ENCODE measurements at places on chromosomes 4 and X.

- no peak for DNase-seq
These were observed 114.7 kb downstream of the MXRA5 start for GRCh38 chrX:3231766-3232165.

GRCh38 chr4:101252721-101253120 is 94.6 kb downstream of the PPP3CA start:
- DNase-seq: no peak

GRCh38 chr4:4689694-4690440 is 148.0 kb upstream of the STX18 start:
- no peak for DNase-seq

DNA sequence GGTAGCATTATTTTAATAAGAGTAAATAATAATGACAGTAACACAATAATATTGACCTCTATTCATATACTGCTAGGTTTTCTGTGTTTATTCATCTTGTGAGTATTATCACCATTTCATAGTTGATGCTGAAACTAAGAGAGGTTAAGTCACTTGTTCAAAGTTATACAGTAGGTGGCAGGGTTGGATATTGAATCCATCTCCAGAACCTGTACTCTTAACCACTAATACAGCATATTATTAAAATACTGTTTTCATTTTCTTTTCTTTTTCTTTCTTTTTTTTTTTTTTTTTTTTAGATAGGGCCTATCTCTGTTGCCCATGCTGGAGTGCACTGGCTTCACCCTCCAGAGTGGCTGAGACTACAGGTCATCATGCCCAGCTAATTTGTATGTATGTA is 7.1 kb upstream of the ELF2 start:
- DNase-seq: no peak

DNA sequence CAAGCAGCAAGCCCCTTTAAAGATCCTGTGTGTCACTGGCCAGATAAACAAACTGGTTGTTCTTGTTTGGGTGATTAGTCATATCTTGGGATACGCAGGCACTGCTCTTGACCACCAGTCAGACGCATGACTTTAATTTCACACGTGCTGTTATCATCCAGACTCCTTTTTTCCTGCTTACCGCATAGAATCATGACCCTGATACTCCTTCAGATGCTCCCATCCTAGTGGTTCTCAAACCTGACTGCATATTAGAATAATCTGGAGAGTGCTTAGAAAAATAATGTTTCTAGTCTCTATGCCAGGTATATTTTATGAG is 78.8 kb downstream of the CLDN22 start:
- DNase-seq: no peak

- no peak for DNase-seq
These were observed 16.2 kb upstream of the AFF1 start for GRCh38 chr4:86918539-86919072.

DNA sequence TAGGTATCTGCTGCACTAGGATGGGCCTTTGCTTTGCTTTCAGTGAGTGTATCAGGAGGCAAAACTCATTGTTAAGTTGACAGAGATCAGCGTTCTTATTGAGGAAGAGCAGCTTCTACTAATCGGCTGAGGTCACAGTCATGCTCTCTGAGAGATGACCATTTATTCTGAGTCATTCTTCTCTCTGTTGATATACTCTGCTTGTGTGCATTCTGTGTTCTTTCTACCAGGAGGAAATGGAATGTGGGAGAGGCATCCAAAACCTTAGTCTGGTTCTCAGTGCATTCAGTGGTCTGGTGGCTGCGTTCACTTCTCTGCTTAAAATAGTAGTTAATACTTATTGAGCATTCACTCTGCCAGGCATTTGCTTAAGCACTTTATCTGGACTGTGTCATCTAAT is 66.2 kb downstream of the RRAGB start:
- no peak for DNase-seq

GRCh38 chr4:107243141-107243781 is 207.1 kb upstream of the DKK2 start:
- no peak for DNase-seq

GRCh38 chrX:123450222-123450621 is 266.1 kb downstream of the GRIA3 start:
- DNase-seq: no peak

DNA sequence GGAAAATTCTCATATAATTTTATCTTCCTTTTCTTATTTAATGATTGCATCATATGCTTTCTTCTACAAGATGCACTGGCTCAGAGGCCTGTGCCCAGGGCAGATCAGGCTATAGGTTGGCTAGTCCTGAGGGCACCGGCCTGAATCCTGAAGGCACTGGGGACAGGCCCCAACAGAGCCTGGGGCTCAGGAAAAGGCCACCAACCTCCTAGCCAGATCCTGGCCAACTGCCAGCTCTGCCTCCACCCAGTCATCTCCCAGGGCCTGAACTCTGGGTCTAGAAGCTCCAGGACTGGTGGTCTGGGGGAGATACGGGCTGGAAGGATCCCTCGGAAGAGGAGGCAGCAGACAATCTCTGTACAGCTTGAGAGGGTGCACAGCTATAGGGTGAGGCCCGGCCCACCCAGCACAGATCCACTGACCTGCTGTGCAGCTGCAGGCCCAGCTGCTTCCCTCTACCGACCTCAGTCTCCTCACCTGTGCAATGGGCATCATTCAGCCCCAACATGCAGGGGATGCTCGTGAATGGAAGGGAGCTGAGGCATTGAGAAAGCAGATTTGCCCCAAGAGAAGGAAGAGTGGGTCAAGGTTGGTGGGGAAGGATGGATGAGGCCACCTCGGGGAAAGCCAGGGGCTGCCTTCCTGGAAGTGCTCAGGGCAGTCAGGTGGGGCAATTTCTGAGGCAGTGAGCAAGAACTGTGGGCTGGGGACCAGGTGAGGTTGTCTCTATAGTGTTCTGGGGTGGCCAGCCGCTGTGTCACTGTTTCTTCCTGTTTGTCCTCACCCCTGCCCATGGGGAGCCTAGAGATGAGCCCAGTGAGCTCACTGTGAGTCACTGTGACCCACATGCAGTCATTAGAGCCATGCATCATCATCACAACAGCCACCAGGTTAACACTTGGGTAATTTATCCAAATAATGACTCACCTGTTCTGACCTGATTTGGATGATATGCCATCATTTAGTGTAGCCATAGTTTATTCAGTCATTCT is 22.4 kb upstream of the XAGE2 start:
- DNase-seq: no peak

GRCh38 chr4:2931512-2932301 is 31.5 kb downstream of the NOP14 start:
- peak; percentile 57 for DNase-seq

GRCh38 chr4:175986-176385 is 51.7 kb downstream of the ZNF718 start:
- DNase-seq: no peak

- DNase-seq: no peak
These were observed 16.2 kb downstream of the CTAG1B start for GRCh38 chrX:154602766-154603437.

GRCh38 chrX:150324035-150324728 is 38.9 kb upstream of the MAMLD1 start:
- DNase-seq: no peak

- no peak for DNase-seq
These were observed 110.0 kb downstream of the PPARGC1A start for GRCh38 chr4:23779839-23780238.

DNA sequence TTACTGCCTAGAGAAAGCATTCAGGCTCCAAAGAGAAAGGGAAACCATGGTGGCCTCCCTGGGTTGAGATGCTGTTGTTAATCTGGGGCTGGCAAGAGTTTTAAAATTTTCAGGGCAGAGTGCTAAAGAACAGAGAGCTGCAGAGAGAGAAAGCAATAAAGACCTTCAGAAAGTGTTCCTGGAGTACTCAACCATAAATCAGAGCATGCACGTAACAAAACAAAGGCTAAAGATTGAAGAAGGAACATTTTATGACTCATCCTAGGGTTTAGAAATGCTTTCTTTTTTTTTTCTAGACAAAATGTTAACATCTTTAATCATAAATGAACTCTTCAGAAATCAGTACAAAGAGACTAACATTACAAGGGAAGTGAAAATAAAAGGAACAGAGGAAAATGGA is 562.3 kb upstream of the NDST4 start:
- DNase-seq: no peak

GRCh38 chr4:22369901-22370562 is 145.8 kb downstream of the ADGRA3 start:
- no peak for DNase-seq

DNA sequence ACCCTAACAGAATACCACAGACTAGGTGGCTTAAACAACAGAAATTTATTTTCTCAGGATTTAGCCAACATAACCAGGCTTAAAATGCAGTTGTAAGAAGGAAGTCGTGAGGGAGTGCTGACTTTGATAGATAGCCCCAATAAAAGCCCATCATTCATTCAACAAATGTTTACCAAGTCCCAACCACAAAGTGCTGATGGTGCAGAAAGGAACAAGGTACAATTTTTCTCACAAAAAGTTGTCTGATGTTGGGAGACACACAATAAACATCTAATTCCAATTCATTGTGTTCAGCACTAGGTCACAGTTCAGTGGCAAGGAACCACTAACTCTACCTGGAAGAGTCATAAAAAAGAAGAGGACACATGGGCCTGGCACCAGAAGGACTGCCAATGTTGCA is 42.2 kb downstream of the AKAP4 start:
- no peak for DNase-seq

DNA sequence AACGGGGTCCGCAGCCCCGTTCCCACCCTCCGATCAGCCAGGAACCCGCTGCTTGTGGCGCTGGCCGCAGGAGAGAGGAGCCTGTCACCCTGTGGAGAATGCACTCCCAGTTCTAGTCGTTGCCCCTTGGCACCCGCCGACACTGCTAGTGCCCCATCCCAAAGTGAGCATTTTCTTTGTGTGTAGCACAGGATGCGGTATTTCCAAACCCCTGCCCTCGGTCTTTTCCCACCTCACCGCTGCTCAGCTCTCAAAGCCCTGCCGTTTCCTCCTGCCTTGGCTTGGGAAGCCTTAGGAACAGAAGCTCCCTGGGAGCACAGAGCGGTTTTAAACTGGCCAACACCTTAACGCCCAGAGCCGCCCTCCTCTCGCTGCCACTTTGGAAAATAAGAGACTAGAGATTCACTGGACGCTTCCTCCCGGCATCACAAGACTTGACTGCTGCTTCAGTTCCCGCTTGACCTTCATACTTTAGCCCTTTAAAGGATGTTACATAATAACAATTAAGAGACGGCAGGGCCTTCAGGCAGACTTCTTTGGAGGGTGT is 772 bp downstream of the CYP4V2 start:
- peak; percentile 10 for DNase-seq

GRCh38 chrX:1545776-1546408 is 8.9 kb upstream of the P2RY8 start:
- no peak for DNase-seq

GRCh38 chrX:134929808-134930207 is 61.0 kb upstream of the SMIM10 start:
- DNase-seq: no peak

GRCh38 chr4:74755486-74755885 is 38.8 kb downstream of the BTC start:
- DNase-seq: no peak

- no peak for DNase-seq
These were observed 66.0 kb upstream of the PLAC8 start for GRCh38 chr4:83180431-83180968.

DNA sequence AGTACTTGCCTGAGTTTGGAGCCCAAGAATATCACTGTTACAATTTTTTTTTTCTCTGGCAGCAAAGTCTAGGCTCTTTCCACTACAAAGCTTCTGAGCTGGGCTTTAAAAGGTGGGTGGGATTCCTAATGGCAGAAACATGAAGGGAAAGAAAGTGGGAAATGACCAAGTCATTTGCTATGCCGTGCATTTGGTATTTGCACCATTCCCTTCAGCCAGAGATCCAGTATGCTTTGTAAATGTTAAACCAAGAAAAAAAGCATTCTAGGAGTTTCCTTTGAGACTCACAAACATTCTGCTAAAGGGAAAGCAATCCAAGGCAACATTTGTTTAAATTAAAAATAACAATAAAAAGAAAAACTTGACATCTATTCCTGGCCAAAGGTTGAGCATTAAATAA is 451.2 kb downstream of the RAB28 start:
- DNase-seq: no peak

GRCh38 chr4:100162027-100162685 is 28.1 kb downstream of the DDIT4L start:
- DNase-seq: no peak

GRCh38 chr4:157222771-157223160 is 2.2 kb downstream of the GRIA2 start:
- DNase-seq: no peak

DNA sequence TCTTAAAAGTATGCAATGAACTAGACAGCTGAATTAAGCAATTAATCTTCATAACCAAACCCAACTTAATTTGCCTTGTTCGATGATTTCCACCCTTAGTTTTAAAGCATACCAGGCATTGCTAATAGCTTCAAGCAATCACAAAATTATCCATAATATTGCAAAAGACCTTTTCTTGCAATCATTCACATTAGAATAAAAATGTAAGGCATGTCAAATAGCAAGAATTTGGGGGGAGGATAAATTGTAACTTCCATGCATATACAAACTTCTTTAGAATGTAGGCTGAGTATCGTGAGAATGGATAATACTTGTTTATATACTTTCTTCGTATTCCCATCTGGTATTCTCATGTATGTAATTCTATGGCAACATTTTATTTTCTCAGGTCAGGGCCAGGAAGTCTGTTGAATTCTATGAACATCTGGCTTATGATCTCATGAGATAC is 28.7 kb upstream of the BMP2K start:
- no peak for DNase-seq

- no peak for DNase-seq
These were observed 23.8 kb downstream of the AMMECR1 start for GRCh38 chrX:110294087-110294486.

DNA sequence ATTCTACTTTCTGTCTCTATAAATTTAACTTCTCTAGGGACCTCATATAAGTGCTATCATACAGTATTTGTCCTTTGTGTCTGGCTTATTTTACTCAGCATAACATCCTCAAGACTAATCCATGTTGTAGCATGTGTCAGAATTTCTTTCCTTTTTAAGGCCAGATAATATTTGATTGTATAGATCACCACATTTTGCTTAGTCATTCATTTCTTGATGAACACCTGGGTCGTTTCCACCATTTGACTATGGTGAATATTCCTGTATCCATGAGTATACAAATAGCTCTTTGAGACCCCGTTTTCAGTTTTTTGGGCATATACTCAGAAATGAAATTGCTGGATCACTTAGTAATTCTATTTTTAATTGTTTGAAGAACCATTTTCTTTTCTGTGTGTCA is 12.0 kb downstream of the CNGA2 start:
- no peak for DNase-seq

GRCh38 chr4:123972031-123972430 is 575.4 kb downstream of the SPRY1 start:
- no peak for DNase-seq

GRCh38 chr4:185846505-185847150 is 34.6 kb upstream of the SORBS2 start:
- no peak for DNase-seq

DNA sequence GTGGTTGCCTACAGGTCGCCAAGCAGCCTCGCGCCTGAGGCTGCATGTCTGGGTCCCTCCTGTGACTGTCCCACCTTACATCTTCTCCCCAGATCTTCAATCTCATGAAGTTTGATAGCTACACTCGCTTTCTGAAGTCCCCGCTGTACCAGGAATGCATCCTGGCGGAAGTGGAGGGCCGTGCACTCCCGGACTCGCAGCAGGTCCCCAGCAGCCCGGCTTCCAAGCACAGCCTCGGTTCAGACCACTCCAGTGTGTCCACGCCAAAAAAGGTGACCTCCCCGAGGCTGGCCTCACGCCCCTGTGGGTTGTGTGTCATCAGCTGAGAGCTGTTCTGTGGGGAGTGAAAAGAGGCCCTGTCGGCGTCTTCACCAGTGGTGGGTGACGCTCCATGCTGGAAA is 24.9 kb upstream of the HGFAC start:
- no peak for DNase-seq

Measured in effector memory CD8-positive, alpha-beta T cell (primary cell).